ENCODE measurements at places on chromosomes 11 and 22.

GRCh38 chr11:79990141-79990540, 549.3 kb upstream of the TENM4 start:
- no peak for DNase-seq

- no peak for DNase-seq
Measured at GRCh38 chr11:44901786-44902185, 48.9 kb downstream of the TP53I11 start.

DNA sequence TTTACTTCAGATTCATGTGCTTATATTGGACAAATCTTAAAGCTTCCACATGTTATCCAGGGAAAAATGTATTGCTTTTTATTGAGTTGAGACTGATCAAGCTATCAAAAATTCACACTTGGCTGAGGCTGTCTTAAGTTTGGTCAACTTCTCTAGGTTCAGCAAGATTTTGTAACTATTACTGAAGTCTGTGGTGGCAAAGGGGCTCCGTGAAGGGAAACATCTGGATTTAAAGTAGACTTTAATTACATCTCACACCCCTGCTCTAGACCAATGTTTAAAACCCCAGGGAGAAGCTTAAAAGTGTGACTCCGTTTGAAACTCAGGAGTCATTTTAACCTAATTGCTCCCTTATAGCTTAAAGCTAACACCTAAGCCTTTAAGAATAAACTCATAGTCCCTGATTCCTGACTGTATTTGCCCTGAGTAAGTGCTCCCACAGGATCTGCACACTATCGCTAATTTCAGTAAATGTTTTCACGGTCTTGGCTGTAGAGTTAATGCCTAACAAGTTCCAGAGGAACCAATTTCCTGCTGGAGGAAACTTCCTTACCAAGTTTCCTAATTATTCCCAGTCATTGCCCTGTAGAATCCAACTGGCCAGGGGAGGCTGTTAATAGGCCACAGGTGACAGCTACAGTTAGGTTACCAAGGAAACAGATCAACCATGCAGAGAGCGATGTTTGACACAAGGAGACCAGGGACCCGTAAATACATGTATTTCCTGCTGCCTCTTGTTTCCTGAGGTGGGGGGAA, 40.5 kb downstream of the OR10A6 start:
- no peak for DNase-seq

- no peak for DNase-seq
Measured at GRCh38 chr11:76791861-76792260, 8.7 kb downstream of the TSKU start.

- DNase-seq = no peak
Measured at GRCh38 chr11:7252683-7253213, 1.0 kb downstream of the SYT9 start.

- DNase-seq = no peak
Measured at GRCh38 chr11:119472856-119473222, 49.9 kb upstream of the THY1 start.

- no peak for DNase-seq
Measured at GRCh38 chr11:12276831-12277475, 100.4 kb upstream of the PARVA start.

DNA sequence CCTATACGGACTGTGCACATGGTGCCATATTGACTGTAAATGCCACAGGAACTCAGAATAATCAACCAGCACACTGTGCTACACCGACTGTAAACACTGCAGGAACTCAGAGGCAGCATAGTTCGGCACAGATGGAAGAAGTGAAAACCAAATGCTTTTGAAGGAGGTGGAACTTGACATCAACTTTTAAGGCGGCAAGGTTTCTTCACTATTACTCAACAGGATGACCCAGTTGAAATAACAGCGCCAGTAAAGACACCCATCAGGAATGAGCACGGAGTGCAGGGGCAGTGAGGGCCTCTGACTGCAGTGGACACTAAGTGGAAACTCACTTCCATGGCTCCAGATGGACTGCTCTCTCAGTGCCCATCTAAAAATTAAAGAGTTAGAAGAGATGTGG, 15.7 kb downstream of the TESMIN start:
- no peak for DNase-seq

- no peak for DNase-seq
Measured at GRCh38 chr22:38756711-38757463, 1.1 kb upstream of the SUN2 start.

DNA sequence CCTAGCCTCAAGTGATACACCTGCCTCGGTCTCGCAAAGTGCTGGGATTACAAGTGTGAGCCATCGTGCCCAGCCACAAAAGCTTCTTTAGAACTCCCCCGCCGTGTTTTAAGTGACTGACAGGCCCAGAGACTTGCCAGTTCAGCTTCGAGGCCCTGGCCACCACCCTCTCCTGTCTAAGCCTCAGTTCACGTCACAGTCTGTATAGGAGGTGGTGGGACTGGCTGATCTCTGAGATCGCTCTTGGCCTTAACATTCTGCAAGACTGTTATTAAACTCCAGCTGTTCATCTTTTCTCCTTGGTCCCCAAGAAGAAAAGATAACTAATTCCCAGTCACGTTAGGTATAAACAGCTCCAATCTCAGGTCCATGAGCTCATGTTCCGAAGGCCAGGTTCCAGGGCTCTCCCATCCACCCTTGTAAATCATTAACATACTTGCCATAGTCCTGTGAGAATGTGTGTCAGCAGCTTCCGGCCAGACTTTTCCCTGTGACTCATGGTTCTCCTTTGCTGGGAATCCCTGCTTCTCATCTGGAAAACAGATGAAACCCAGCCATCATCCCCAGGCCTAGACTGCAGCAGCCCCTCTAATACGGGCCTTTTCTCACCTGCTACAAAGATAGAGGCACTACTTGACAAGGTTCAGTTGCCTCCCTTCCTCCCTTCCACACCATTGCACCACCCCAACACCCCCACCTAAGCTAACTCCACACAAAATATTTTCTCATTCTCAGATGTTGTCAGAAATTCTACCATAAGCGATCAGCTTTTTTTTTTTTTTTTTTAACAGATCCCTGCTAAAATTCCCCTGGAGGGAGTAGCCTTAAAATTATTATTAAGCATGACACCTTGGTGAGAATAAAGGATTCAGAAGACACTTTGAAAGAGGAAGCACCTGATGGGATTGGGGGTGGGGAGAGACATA, 5.6 kb upstream of the KIAA0930 start:
- no peak for DNase-seq

GRCh38 chr22:38505541-38506117, 482 bp downstream of the DDX17 start:
- DNase-seq = peak; percentile 63

GRCh38 chr11:19076744-19077589, 16.4 kb upstream of the MRGPRX2 start:
- DNase-seq = peak; percentile 59

DNA sequence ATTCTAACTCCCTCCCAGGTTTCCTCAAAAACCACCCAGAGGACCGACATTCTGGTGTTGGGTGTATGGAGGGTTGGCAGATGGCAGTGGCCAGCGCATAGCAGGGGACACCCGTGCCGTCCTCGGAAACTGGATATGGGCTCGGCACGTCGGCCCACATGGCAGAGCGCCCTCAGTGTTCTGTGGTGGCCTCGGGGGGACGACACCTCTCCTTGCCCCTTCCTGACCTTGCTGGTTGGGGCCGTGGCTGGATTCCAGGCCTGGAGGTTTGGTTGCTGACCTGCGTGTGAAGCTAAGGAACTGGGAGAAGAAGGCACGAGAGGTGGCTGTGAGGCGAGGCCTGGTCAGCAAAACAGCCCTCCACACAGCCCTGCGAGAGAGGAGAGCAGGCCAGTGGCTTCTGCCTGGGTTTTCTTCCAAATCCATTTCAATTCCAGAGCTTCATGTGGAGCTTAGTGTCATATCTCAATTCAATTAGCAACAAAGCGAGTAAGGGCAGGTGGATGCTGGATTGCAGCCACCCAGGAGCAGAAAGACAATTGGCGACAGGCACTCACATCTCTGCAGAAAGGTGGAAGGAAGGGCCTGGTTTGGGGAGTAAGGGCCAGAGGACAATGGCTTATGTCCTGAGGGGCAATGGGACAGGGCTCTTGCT, 478.4 kb downstream of the BRD1 start:
- no peak for DNase-seq

DNA sequence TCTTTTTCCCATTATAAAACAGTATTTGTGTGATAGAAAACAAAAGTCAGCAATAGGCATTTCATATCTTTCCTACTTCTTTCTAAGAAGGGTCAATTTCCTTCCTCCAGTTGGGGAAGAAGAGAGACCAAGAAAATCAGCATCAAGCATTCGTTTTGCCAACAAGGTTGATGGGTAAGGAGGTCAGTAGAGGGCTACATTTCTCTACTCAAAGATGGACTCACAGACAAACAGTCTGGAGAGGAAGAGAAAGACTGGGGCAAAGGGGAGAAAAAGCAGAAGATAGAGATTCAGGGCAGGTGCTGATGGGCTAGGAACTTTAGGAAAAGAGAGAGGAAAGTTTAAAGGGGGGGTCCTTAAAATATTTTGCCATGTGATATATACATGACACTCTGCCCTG, 8.6 kb upstream of the MTNR1B start:
- no peak for DNase-seq

DNA sequence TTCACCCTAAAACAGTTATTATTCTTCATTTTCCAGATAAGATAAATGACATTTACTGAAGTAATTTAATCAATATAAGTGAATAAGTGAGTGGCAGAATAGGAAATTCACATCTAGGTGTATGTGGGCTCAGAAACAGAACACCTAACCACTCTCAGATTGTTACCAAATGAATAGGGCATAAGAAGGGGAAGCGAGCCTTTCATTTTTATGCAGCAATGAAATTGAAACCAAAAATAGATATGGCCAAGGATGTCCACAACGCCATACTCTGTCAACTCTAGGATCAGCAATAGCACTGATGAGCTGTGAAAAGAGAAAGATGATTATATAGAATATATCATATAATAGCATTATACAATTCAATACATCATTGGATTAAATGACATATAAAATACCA, 398.1 kb upstream of the API5 start:
- DNase-seq = no peak

DNA sequence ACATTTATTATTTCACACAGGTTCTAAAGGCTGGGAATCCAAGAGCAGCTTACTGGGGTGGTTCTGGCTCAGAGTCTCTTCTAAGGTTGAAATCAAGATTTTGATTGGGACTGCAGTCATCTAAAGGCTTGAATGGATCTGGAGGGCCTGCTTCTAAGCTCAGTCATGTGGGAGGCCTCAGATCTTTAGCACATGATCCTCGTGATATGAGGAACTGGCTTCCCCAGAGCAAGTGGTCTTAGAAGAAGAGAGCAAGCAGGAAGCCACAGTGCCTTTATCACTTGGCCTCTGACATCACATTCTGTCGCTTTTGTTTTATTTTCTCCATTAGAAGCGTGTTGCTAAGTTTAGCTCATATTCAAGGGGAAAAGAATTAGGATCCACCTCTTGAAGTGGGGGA, 88.9 kb downstream of the ARFGAP2 start:
- no peak for DNase-seq

- DNase-seq = no peak
Measured at GRCh38 chr11:34148504-34149165, 43.2 kb downstream of the NAT10 start.

GRCh38 chr22:27638329-27639233, 163.0 kb downstream of the MN1 start:
- DNase-seq = no peak

GRCh38 chr11:33162831-33163230, 1.6 kb upstream of the CSTF3 start:
- DNase-seq = no peak

GRCh38 chr11:91404344-91404743, 820.3 kb upstream of the FAT3 start:
- DNase-seq = no peak
